ENCODE measurements at places on chromosomes 7 and 10. TPM values are rescaled to one million over a fixed set of nuclear protein-coding genes. Genes with fewer than 3 reads are reported as not detected.

Gene CLIP2
- 120 TPM for total RNA-seq

Gene COL28A1
- not detected for total RNA-seq

Gene NDUFA5
- total RNA-seq: 46.3 TPM

Gene ASZ1
- total RNA-seq: not detected

Gene FZD1
- total RNA-seq: 29.8 TPM

Gene ZP3
- 0.87 TPM for total RNA-seq

Gene TOMM7
- 147 TPM for total RNA-seq

Gene OR2A1
- total RNA-seq: under 0.01 TPM
